ENCODE measurements at places on chromosomes 7 and 10.

DNA sequence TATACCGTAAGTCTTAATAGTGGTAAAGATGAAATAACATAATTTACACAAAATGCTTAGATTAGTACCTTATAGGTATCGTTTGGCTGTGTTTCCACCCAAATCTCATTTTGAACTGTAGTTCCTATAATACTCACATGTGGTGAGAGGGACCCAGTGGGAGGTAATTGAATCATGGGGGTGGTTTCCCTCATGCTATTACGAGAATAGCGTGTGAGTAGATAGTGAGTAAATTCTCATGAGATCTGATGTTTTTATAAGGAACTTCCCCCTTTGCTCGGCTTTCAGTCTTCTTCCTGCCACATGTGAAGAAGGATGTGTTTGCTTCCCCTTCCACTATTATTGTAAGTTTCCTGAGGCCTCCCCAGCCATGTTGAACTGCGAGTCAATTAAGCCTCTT lies 426.3 kb upstream of the POT1 start:
- peak; percentile 32 for DNase-seq

DNA sequence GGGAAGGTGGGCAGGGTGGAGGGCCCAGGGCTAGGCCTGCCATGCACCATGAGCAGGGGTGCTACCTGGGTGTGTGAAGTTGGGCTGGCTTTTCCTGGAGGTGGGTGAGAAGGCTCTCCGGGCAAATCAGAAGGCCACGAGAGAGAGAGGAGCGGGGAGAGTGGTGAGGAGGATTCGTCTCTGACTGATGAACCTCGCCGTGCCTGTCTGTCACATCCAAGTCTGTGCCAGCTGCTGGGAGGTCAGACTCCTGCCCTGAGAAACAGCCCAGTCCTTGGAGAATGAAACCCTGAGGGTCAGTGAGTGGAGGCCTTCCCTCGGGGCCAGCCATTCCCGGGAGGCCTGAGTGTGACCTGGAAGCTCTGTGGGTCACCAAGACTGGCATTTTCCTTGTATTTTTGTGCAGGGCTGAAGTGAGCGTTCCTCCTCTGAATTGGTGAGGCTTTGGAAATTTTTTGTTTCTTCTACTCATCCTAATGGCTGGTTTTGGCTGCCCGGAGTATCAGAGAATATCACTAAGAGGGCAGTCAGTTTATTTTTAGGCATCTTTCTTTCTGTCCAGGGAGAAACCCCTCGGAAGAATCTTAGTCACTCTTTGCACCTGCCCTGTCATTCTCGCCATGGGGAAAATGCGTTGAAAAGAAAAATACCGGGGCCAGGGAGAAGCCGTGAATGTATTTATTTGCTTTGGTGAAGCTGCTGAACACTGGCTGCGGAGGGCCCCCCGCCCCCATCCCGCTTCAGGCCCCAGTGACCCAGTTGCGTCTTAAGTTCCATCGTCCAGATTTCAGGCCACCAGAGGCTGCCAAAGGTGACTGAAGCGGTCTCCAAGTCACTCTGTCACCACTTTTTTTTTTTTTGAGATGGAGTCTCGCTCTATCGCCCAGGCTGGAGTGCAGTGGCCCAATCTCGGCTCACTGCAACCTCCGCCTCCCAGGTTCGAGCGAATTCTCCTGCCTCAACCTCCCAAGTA lies 6.5 kb upstream of the AP5Z1 start:
- no peak for DNase-seq

GRCh38 chr10:47365431-47366180 lies 17.4 kb downstream of the RBP3 start:
- DNase-seq, result no peak

DNA sequence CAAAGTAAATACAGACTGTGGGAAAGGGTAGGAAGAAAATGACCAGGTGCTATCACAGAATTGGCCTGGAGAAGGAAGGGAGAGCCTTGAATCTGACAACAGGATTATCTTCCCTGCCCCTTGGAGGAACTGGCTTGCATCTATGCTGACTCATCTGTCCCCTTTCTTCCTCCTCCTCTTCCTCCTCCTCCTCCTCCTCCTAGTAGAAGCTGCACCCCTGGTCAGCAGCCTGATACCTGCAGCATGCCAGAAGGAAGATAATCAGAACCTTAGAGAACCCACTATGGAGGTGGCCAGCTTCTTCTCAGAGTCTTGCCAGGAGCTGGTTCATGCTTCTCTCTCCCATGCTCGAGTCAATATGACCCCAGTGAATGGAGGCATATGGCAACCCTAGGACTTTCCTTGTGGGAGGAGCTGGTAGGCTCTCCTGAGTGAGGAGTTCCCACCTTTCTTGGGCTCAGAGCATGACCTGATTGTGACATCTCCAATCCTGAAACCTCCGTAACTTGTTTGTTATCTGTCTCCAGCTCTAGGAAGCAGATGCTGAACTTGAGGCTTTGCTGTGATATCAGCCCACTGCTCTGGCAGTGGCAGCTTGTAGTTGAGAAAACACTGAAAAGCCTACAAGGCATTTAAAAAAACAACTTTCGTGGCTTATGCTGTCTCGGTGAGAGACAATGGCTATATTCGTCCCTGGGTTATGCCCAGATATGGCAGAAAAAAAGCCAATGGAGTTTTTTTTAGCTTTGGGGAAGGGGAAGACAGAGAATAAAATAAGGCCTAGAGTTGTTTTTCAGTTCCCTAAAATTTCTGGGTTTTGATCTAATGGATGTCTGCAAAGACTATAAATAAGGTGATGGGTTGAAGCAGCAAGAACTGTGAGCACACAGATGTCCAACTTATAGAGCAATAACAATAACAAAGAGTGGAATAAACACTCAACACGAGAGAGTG lies 60.6 kb downstream of the CDHR3 start:
- no peak for DNase-seq

- DNase-seq, result no peak
Measured at GRCh38 chr10:95815133-95815532, 59.2 kb downstream of the ENTPD1 start.

- DNase-seq, result no peak
Measured at GRCh38 chr10:79173582-79174262, 105.0 kb downstream of the ZMIZ1 start.

Data from kidney epithelial cell (primary cell).